A549 (cell line): ENCODE measurements at places on chromosomes 12 and 14.

- DNase-seq, result no peak
Measured at GRCh38 chr14:65926504-65926903, 514.0 kb downstream of the FUT8 start.

DNA sequence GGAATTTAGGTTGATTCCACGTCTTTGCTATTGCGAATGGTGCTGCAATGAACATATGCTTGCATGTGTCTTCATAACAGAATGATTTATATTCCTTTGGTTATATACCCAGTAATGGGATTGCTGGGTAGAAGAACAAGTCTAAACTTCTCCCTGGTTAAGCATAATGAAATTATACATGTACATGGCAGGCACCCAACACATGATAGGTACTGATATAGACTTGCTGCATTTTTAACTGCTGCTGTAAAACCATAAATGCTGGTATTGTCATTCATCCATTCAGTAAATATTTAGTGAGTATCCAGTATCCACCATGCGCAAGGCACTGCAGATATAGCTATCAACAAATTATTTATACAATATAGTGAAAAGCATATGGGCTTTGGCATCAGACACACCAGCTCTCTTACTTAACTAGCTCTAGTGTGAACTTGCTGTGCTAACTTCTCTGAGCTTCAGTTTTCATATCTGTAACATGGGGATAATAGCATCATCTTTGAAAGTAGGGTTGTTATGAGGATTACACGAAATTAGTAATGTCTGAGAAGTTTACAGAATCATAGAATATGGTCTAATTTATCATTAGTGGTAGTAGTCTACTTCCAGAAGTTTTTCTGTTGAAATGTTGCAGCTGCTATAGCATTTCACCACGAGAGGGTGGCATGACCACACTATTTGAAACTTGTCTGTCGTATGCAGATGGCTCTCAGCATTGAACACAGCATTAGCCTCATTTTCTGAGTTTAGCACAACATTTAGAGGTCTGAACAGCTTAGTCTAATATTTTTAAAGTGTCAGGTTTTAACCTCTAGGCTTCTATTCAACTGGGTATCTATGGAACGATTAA lies 32.0 kb upstream of the SEL1L start:
- DNase-seq, result peak; percentile 29

GRCh38 chr12:10847744-10848143 lies 1.5 kb downstream of the PRR4 start:
- DNase-seq, result no peak

- no peak for DNase-seq
Measured at GRCh38 chr14:103107455-103107854, 12.9 kb downstream of the EXOC3L4 start.
